NCI-H1105 (cell line): ENCODE measurements at places on chromosomes 7 and 10.

- DNase-seq = no peak
These were observed 54.1 kb downstream of the C10orf105 start for GRCh38 chr10:71665456-71665855.

- DNase-seq = no peak
These were observed 17.1 kb upstream of the ING3 start for GRCh38 chr7:120933475-120933874.

DNA sequence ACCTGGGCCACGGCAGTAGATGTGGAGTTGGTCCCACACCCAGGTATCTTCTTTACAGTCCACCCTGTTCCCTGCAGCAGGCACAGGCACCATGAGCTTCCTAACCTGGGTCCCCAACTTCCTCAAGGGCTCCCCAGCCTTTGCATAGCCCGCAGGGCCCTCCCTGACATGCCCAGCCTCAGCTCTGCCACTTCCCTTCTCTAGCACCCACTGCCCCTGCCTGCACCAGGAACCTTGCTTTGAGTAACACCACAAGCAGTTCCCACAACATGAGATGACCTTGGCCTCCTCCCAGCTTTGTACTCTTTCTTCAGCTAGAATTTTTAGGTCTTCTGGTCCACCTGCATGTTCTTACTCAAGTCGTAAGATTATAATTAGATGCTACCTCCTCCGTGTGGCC is 92.2 kb upstream of the ZPBP start:
- DNase-seq = no peak

GRCh38 chr10:119491966-119492757 is 50.4 kb downstream of the RGS10 start:
- no peak for DNase-seq

DNA sequence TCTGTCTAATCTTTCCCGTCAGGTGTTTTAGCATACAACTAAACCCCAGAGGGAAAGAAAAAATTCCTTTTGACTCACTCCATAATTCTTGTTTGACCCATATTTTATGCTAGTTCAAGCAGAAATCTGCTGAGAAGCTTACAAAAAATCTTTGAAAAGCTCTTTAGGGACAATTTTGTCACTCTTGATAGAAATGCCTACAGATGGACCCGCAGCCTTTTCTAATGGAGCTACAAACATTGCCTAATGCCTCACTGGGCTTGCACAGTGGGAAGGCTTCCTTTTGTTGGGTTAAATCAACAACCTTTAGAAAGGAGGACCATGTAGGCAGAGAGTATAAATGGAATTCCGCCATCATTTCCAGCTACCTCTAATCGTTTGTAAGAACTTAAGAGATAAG is 344.5 kb downstream of the PCLO start:
- DNase-seq = no peak

DNA sequence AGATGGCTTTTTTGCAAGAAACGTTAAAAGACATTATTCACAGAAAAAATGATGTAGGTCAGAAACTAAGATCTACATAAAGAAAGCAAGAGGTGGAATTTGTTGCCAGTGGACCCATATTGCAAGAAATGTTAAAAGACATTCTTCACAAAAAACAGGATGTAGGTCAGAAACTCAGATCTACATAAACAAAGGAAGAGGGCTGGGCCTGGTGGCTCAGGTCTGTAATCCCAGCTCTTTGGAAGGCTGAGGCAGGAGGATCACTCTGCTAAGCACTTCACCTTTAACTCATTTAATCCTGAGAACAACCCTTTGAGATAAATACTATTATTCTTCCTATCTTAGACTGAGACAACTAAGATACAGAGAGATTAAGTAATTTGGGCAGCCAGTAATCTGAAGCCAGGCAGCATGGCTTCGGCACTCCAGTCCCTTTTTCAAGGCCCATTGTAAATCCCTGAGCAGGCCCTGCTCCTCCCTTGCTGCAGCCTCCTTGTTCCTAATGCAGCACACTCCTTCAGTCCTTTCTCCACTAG is 11.6 kb downstream of the ZFAND4 start:
- no peak for DNase-seq

DNA sequence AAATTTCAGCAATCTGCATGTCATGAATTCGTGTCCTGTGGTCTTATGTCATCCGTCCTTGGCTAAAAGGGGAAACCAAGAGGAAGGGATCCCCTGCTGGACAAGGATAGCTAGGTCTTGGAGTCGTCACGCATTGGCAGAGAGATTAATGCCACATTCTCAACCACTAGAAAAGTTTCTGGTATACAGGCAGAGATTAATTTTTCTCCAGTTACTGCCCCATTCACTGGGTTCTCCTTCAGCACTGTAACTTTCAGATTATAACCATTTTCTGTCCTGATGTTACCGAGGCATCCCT is 1060.6 kb upstream of the AUTS2 start:
- DNase-seq = no peak

DNA sequence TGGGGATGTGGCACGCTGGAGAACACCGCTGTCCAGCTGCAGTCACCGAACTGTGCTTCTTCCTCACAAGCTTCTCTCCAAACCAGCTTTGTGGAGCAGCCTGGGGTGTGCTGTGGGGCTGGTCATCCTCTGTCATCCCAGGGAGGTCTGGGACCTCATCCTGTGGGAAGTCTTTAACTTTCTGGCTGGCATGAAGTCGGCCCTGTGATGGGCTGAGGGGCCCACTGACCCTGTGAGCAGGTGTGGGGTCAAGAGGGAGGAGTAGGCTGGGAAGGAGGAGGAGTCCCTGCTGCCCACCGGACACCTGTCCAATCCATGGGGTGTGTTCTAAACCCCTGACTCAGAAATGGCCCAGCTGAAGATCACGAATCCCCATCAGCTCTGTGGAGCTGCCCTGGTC is 136.2 kb upstream of the SHH start:
- DNase-seq = no peak

- DNase-seq = no peak
These were observed 22.1 kb upstream of the ABCC2 start for GRCh38 chr10:99760321-99760720.
